NCI-H187 (cell line): ENCODE measurements at places on chromosomes 1 and 21.
A peak's percentile ranks its signal among the peaks of the same experiment; 100 is the strongest.

GRCh38 chr1:39344394-39345154, 140.1 kb downstream of the MACF1 start:
- no peak for DNase-seq

DNA sequence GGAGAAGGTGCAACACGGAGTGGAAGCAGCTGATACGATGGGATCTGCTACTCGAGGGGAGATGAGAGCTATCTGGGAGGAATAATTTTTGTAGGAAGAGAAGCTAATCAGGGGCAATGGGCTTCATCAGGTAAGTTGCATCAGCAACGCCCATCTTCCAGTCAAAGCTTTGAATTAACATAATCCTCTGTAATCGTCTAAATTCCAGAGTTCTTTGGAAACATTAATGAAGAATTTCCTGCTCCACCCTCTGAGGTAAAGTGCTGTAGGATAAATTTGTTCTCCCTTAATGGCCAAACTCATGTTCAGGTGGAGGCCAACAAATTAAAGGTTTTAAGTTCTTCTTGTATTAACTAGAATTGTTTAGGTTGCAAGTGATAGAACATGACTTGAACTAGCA, 94.0 kb upstream of the KAZN start:
- DNase-seq, result no peak

DNA sequence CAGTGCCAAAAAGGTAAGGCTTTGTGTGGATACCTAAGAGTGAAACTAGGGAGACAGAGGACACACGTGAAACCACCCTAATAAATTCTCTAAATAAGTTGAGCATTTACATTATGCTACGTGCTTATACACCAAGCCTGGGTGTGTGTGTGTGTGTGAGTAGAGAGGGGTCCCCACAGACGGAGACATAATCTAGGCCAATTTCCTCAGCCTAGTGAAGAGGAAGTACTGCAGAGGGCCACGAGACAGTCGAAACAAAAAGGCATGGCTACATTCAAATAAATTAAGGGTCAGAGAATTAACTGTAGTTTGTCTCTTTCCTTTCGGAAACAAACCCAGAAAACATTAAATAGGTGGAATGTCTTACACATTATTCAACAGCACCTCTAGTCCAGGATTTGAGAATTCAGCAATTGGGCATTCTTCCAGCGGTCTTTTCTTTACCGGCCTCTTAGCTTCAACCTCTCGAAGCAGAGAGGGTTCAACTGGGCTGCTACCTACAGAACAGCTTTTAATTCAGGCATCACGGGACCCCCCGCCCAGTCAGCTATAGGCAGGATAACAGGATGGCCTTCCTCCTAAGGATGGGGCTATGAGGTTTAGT, 75.0 kb downstream of the DESI2 start:
- no peak for DNase-seq

DNA sequence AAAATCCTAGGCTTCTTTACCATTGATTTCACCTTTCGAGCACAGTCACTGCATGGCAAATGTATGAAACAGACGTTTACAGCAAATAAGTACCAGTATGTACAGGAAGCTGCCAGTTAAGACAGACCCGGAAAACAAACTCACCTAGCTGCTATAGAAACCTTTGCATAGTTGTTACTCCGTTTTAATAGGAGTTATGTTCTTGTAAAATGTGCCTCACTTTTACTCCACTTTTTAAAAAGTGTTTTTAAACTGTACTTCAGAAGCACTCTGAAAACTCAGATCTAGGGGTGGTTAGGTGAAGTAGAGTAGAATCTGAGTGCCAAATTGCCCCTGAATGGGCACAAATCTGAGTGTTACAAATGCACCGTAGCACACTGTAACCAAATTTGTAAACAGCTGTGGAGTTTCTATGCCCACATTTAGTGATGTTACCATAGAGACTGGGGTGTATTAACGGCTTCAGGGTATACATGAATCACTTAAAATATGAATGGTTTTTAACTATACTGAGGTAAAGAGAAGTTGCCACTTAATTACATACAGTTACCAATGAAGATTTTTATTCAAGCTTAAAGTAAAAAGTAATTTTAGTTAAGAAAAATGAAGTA, 30.7 kb downstream of the CNIH4 start:
- DNase-seq, result no peak

GRCh38 chr1:228885845-228886244, 150.6 kb downstream of the RHOU start:
- no peak for DNase-seq

DNA sequence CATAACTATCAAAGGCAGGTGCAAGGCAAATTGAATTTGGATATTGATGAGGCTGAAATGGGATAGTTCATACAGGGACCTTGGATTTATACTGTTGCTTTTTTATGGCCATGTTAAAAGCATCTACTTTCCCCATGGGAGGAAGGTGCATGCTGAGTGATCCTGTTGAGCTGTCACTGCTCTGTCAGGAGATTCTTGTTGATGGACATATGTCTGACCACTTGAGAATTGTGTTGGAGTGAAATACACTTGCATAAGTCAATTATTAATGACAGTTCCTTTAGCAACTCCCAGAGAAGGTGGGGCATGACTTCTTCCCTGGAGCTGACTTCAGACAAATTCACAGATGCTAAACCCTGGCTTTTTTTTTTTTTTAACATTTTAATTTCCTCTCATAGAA, 58.4 kb upstream of the DYNLT5 start:
- peak; percentile 74 for DNase-seq

- DNase-seq, result no peak
Measured at GRCh38 chr1:31218705-31219104, 21.0 kb downstream of the NKAIN1 start.

GRCh38 chr1:173276922-173277800, 70.0 kb upstream of the TNFSF4 start:
- no peak for DNase-seq

GRCh38 chr1:190193508-190194115, 284.1 kb downstream of the BRINP3 start:
- DNase-seq, result no peak

- no peak for DNase-seq
Measured at GRCh38 chr1:163395790-163396189, 74.0 kb downstream of the NUF2 start.

GRCh38 chr21:24716281-24716918, 890.9 kb downstream of the MRPL39 start:
- no peak for DNase-seq

DNA sequence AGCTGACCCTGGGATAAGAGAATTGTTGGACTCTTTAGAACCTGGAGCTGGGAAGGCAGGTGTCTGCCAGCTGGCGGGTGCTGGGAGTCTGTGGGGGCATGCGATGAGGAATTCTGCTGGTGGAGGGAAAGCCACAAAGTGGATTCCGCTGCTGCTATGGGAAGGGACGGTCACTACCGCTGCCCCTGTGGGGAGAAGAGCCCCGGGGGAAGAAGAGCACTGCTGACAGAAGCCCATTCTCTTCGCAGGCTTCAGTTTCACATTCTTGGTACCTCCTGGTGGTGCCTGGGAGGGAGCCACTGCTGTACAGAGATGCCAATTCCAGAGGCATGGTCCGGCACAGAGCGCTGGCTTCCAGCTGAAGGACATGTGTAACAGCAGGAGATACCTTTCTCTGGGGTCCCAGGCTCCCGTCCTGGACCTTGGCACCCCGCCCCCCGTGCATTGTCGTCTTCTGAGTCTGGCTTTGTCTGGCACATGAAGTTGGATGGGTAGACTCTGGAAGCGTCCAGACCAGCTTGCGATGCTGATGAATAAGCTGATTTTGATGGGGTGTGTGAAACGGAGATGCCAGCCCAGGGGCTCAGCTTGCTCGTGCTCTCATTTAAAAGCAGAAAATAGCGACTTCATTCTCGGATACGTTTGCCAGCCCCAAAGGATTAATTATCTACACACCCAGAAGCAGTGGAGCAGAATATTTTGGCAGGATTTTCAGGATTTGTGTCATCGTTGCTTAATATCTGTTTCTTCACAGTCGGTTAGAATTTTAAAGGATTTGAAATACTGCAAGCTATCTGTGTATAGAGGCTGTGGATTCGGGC, 13.2 kb downstream of the PDXK start:
- DNase-seq, result no peak

DNA sequence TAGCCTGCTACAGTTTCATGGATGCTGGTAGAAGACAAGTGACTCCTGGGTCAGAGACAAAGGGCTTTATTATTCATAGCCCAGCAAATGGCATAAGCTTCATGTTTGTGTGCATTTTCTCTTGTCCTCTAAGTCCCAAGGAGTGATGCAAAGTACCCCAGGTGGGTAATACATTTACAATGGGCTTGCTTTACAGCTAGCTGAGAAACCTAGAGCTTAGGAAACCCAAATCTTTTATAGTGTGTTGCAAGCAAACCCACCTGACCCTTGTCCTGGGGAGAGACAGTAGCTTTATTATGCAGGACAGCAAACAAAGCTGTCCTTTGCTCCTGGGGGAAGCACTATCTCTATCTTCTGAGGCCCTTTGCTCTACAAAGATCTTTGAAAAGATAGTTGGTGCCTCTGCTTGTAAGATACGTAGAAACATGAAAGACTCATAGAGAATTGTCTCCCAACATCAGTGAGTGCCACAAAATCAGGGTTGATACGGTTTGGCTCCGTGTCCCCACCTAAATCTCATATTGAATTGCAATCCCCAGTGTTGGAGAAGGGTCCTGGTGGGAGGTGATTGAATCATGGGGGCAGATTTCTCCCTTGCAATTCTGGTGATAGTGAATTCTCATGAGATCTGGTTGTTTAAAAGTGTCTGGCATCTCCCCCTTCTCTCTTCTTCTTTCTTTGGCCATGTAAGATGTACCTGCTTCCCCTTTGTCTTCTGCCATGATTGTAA, 315.8 kb upstream of the USP24 start:
- DNase-seq, result no peak

DNA sequence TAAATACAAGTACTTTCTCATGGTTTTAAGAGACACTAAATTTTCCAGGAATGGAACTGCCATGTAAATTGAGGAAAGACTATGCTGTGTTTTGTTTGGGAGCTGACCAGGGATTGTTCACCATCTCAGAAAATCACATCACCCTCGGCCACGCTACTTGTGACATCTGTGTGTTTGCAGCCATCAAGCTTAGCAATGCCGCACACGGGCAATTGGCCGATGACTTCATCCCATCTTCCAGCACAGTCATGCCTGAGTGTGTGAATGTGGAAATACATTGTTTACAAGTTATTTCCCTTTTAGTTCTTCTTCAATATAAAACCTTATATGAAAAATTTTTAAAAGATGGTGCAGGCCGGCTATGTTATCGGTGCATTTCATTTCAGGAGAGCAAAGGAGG, 121.6 kb downstream of the GLIS1 start:
- no peak for DNase-seq

GRCh38 chr1:43152866-43153265, 19.2 kb downstream of the EBNA1BP2 start:
- DNase-seq, result no peak

GRCh38 chr1:71717186-71717585, 565.2 kb downstream of the NEGR1 start:
- no peak for DNase-seq

DNA sequence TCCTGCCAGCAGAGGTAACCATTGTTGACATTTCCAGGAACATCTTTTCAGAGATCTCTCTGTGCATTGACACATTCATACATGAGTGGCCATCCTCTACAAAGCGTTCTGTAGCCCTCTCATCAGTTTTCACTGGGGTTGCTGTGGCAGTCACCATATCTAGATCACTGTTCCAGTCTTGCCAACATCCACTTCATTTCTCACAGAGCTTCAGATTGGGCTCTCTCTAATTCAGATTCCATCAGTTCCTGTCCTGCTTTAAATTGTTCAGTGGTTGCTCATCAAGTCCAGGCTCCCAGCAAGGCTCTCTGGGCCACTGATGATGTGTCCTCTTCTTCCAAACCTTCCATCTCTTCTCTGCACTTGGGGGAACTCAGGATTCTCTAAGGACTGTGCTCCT, 173.7 kb downstream of the KCNJ6 start:
- DNase-seq, result no peak

GRCh38 chr1:46569884-46570725, 18.7 kb upstream of the KNCN start:
- no peak for DNase-seq

- DNase-seq, result no peak
Measured at GRCh38 chr1:95085376-95085775, 12.6 kb upstream of the ALG14 start.

DNA sequence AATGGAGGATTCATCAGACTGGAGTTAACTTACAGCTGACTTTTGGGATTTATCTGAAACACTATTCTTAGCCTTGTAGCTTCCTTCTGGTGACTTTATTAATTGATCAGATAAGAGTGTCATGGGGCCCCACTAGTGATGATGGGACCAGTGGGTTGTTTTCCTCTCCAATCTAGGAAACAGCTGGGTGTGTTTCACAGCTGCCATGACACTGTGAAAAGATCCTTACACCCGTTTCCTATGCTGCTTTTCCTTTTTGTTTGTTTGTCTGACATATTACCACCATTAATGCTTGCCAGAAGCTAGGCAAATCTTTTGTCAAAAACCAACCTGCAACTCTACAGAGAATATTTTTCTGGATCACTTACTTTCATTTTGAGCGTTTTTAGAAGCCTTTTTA, 86.2 kb downstream of the ZBTB18 start:
- DNase-seq, result no peak

GRCh38 chr1:230317823-230318819, 108.0 kb downstream of the PGBD5 start:
- no peak for DNase-seq

DNA sequence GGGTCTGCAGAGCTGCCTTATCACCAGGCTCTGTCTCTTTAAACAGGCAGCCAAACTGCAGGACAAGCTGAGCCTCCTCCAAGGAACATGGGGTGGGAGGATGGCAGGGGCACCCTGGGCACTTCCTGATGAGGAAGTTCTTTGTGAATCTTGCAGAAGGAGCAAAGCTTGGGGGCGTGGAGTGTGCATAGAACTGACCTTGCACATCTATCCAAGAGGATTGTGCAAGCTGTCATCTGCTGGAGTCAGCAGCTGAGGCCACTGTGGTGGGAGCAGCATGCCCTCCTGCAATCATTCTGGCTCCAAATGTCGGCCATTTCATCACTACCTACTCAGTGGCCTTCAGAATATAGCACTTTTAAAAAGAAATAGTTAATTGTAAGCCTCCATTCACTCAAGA, 182.2 kb downstream of the AJAP1 start:
- no peak for DNase-seq

DNA sequence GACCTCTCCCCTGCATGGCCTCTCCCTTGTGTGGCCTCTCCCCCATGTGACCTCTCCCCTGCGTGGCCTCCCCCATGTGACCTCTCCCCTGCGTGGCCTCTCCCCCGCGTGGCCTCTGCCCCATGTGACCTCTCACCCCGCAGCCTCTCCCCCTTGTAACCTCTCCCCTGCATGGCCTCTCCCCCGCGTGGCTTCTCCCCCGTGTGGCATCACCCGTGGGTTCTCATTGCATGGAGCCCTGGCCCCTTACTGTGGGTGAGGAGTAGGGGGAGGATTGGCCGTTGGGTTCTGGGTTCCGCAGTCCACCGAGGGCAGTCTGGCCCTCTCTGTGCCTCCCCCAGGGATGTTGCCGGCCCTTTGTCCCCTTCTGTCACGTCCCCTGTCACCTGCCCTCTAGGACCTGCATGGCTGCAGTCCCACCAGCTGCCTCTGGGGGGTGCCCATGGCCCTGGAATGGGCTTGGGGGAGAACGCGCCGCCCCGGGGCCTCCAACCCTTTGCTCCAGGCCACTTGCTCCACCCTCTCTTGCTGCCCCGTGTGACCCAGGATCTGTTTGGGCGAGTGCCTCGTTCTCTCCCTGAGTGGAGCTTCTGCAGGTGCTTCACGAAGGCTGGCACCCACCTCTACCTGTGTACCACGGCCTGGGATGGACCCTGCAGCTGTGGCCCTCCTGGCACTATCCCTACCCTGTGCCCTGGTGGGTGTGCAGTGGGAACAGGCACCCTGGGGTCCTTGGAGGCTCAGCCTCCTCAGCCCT, 21.3 kb downstream of the RRP1 start:
- peak; percentile 49 for DNase-seq
